ENCODE measurements at places on chromosomes 6 and 20.

- no peak for DNase-seq
These were observed 64.5 kb downstream of the ELOVL2 start for GRCh38 chr6:10979603-10980002.

GRCh38 chr6:119453242-119454200 lies 104.0 kb upstream of the MAN1A1 start:
- no peak for DNase-seq

- DNase-seq, result no peak
These were observed 161.4 kb downstream of the ID4 start for GRCh38 chr6:19998541-19998940.

- no peak for DNase-seq
These were observed 97.9 kb downstream of the COL12A1 start for GRCh38 chr6:75107913-75108312.

Data from NCI-H1694 (cell line).